ENCODE measurements at places on chromosomes 5 and 9.

GRCh38 chr5:174271316-174271715 is 225.8 kb downstream of the NSG2 start:
- no peak for DNase-seq

DNA sequence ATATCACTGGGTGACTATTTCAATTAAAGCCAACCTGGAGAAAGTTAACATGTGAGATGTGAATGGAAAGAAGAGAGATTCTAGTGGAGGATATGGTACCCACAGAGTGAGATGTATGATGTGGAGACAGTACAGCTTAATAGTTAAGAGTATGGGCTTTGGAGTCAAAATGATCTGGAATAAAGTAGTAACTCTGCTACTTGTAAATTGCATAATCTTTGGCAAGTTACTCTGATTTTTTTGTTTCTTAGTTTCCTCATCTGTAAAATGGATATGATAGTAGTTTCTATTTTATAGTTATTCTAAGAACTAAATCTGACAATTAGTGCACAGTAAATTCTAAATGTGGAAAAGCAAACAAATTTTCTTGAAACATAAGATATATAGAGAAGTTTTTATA is 79.2 kb downstream of the ISOC1 start:
- DNase-seq: no peak

- peak; percentile 82 for DNase-seq
Observed at GRCh38 chr5:135482381-135482933, 30.3 kb upstream of the TIFAB start.

GRCh38 chr9:91163773-91164471 is 197.8 kb downstream of the AUH start:
- DNase-seq: no peak

DNA sequence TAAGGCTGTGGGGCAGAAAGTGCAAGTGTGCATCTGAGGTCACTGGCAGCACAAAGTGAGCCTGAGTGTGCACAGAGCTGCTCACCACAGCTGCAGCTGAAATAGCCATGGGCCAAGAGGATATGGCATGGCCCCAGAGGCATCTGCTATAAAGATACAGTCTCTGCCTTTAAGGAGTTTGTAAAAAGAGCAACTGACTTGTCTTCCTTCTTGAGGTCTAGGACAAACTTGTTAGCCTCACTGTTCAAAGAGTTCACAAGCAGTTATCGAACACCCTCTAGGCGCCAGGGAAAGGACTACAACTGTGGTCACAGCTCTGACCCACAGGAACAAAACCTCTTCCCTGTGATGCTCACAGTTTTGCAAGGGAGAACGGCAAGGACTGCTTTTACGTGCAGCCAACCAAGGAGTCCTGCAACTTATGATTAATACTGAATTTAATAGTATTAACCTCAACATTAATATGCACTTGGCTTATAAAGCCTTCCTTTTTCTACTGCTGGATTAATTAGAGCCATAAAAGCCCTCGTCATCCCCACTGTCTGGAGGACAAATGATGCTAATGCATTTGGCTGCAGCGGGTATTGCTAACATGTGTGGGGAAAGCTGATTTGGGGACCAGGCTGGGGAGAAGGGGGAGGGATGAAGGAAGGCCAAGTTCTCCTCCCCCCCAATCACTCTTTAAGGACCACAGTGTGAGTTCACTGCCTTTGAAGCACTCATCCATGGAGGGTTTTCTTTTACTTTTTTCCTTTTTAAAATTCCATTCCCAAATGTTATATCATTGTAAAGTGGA is 189.8 kb upstream of the TRIM32 start:
- no peak for DNase-seq

GRCh38 chr9:14221558-14221957 is 92.4 kb downstream of the NFIB start:
- no peak for DNase-seq

DNA sequence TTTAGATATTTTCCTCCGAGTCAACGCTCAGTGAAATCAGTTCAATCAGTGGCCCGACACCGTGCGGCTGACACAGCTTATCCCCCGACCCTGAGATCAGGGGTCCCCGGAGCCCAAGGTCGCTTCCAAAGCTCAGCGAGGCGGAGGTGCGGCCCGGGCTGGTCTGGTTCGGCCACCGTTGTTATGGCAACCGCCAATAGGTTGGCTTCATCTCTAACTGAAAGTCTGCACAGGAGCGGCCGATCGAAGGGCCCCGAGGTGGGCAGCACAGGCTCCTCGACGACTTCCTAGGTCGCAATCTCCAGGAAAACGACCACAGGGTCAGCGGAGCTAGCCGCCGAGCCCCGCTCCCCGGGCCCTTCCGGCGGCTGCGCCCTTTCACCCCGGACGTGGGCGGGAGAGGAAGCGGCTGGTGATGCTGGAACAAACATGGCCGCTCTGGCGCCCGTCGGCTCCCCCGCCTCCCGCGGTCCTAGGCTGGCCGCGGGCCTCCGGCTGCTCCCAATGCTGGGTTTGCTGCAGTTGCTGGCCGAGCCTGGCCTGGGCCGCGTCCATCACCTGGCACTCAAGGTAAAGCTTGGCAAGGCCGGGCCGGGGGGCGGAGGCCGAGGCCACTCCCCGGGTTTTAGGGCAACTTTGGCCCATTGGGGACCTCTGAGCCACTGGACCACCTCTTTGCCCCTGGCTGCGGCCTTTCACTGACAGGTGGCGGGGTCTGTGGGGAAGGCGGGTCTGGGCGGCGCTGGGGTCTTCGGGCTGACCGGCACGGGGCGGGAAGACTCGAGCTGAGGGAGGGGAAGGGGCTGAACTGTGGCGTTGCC is at the start of gene GPR107:
GPR107 (plus strand) TSS at position 403 of the 821 bp plus-strand sequence; CDS start at position 430, 27 bp downstream.
- peak; percentile 74 for DNase-seq

DNA sequence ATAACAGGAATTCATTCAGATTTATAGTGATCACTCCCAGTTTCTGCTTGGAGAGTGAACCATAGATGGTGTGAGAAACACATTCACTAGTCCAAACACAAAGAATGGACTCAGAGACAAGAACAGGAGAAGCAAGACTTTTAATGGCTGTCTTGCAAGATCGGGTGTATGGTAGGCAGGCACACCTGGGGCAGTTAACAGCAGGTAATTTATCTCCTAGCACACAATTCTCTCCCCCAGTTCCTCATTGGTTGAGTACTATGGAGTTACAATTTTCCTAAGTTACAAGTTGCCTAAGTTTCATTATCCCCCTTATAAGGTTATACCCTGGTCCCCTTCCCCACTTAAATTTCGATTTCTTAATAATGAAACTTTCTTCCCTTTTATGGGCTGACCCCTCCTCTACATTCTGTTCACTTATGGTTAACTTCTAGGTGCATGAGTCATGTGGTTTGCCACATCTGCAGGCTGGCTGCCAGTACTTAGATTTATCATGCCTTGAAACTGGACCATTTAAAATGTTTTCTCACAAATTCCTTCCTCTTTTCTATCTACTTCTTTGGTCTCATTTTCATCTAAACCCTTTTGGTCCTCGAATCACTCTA is 623.3 kb downstream of the HINT1 start:
- no peak for DNase-seq

All from SK-N-DZ (cell line).